ENCODE measurements at places on chromosomes 13 and 19.

DNA sequence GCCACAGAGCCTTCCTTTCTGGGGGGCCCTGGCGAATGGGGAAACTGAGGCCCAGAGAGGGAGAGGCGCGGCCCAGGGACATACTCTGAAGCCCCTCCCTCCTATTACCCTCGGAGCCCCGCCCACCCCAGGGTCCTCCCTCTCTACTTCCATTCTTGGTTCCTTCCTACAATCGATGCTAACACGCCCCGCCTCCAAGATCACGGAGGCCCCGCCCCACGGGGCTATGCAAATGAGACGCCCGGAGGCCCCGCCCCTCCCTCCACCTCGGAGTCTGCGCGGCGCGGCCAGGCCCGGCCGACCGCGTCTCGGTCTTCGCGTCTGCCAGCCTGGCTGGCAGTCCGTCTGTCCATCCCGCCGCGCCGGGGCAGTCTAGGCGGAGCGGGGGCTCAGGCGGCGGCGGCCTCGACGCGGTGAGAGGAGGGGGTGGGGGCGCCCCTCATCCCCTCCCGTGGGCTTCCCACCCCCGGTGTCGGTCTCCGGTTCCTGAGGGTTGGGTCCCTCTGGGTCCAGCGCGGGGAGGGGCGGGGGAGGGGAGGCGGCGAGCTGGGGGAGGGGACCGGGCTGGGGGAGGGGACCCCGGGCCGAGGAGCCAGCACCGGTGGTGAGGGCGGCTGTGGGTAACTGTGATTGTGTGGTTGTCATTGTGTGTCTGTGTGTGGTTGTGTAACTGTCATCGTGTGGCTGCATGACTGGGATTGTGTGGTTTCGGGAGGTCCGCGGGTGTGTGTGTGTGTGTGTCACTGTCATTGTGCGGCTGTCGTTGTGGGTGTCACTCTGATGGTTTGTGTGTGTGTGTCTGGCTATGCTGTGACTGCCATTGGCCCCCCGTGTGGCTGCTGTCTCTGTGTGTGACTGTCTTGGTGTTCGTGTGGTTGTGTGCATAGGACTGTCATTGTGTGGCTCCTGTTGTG, at the start of gene PLPPR2:
TSS of gene PLPPR2 (plus strand) at position 273 of the 914 bp plus-strand sequence. CDS start 2,242 bp downstream, outside the sequence.
- DNase-seq: peak; percentile 66

DNA sequence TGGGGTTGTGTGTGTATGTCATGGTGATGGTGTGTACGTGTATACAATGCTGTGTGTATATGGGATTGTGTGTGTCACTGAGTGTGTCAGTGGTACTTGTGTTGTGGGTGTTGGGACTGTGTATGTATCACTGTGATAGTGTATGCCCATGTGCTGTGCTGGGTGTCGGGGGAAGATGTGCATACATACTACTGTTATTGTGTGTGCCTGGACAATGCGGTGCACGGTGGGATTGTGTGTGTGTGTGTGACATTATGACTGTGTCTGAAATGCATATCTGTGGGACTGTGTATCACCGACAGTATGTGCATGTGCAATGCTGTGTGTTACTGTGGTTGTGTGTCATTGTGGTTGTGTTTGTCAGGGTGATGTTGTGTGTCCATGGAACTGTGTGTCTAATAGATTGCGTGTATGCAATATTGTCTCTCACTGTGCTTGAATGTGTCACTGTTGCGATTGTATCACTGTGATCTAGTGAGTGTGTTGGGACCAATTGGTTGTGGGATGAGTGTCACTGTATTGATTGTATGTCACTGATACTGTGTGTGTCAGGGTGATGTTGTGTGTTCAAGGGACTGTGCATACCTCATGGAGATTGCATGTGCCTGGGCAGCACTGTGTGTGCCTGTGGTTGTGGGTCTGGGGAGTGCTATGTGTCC, 11.0 kb upstream of the BBC3 start:
- DNase-seq: no peak

- DNase-seq: no peak
Observed at GRCh38 chr19:2511570-2511969, 35.6 kb downstream of the GADD45B start.

DNA sequence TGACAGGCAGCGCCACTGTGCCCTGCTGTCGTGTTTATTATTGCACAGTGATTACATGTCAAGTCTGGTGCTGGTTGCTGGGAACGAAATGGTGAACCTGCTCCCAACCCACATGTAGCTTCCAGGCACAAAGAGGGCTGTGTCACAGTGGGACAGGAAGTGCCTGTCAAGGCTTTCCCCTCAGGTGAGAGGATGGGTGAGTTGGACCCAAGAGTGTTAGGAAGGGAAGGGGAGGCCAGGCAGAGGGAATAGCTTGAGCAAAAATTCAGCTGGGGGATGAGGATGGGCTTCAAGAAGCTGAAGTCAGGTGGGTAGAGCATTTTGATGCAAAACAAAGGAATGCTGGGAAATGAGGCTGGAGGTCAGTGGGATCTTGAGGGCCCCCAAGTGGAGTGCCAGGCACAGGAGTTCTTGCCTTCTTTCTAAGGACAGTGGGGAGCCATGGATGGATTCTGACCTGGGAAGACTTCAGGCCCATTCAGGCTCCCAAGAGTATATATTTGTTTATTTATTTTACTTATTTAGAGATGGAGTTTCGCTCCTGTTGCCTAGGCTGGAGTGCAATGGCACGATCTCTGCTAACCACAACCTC, 8.5 kb upstream of the QTRT1 start:
- DNase-seq: no peak

GRCh38 chr13:43583321-43583720, 203.5 kb downstream of the ENOX1 start:
- DNase-seq: no peak

- DNase-seq: no peak
Observed at GRCh38 chr13:35163674-35164073, 221.6 kb downstream of the NBEA start.

GRCh38 chr19:13101590-13102415, 855 bp downstream of the LYL1 start:
- DNase-seq: no peak

DNA sequence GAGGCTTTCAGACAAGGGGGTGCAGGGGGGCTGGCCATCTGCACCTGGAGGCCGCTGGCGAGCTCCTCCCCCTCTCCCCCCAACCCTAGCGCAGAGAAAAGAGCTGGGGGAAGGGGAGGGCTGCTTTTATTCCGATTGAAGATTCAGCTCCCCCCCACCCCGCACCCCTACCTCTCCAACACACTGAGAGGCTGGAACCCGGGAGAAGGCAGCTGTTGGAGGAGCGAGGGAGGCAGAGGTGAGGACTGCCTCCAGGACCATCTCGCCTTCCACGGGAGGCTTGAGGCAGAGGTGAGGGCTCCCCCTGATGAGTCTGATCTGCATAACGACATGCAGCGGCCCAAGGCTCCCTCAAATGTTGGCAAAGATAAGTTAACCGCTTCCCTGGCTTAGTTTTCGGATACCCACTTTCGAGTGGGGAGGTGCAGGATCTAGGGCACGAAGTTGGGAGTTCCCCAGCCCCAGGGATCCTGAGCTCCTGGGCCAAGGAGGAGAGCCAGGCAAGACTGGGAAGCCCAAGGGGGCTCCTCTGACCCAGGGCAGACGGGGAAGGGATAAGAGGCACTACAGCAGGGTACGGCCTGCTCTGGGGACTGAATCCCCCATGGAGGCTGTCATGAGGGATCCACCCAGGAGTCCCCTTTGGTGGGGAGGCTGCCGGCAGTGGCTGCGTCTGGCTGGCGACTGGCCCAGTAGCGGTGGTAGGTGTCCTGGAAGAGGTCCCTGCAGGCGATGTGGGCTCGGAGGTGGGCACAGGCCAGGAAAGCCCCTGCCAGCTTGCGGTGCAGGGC, 1.2 kb upstream of the NUMBL start:
- DNase-seq: peak; percentile 51

DNA sequence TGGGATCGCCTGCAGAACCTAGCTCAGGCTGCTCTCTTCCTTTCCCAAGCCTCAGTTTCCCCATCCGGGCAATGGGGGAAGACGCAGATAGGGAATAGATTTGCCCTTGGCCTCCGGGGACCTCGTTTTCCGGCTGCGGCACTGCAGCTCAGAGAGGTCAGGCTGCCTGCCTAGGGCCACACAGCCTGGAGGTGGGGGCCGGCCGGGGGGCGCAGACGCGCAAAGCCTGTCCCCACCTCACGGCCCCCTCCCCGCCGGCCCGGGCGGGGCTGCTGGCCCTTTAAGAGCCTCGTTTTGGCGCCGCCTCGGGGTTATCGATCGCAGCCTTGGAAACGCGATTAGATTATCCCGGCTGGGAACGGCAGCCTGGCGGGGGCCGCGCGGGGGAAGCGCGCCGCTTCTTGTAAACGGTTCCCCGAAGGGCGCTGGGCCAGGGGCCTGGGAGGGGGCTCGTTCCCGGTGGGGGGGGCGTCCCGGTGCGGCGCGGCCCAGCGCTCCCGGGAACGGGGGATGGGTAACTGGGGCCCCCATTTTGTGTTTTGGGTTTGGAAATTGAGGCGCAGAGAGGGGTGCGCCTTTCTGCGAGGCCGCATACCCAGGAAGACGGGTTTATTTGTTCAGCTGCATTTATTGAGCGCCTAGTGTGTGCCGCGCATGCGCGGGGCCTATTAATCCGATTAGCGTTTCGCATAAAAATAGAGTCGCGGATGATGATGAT, 23.4 kb upstream of the TCF3 start:
- no peak for DNase-seq

DNA sequence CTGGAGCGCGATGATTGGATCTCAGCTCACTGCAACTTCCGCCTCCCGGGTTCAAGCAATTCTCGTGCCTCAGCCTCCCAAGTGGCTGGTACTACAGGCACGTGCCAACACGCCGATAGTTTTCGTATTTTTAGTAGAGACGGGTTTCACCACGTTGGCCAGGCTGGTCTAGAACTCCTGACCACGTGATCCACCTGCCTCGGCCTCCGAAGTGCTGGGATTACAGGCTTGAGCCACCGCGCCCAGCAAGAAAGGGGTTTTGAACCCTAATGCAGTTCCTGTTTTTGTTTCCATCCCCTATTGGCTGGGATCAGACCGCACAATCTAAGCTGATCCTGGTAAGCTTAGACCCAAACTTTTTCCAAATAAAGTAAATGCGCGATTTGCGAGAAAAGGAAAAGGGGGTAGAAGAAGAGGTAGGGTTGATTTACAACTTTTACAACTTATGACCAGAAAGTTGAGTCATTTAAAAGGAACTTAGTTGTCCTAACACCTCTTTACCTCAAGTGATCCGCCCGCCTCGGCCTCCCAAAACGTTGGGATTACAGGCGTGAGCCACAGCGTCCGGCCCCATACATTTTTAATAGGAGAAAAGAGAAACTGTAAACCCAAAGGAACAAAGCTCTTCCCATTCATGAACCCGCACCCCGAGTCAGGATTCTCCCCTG, 764 bp downstream of the ZNF626 start:
- no peak for DNase-seq

DNA sequence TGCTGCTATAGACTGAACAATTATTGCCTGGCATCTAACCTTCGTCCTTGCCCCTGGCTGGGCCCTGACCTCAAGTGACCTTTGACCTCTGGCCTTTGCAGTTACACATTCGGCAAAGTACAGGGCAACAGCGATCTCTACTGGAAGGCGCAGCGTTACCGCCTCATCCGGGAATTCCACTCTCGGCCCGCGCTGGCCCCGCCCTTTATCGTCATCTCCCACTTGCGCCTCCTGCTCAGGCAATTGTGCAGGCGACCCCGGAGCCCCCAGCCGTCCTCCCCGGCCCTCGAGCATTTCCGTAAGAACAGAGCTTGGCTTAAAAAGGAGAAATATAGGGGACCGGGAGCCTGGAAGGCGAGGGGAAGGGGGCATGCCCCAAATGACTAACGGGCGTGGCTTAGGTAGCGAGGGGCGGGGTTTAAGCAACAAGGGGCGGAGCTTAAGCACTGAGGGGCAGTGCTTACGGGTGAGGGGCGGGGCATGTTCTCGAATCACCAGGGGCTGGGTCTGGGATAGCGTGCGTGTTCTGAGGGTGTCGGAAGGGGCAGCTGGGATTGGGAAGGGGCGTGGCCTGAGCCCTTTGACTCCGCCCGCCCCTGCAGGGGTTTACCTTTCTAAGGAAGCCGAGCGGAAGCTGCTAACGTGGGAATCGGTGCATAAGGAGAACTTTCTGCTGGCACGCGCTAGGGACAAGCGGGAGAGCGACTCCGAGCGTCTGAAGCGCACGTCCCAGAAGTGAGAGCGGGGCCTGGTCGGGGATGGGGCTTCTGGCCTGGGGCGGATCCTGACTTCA, 52.7 kb downstream of the TRPM4 start:
- DNase-seq: no peak

- no peak for DNase-seq
Observed at GRCh38 chr13:45545686-45546409, 69.7 kb downstream of the ERICH6B start.

DNA sequence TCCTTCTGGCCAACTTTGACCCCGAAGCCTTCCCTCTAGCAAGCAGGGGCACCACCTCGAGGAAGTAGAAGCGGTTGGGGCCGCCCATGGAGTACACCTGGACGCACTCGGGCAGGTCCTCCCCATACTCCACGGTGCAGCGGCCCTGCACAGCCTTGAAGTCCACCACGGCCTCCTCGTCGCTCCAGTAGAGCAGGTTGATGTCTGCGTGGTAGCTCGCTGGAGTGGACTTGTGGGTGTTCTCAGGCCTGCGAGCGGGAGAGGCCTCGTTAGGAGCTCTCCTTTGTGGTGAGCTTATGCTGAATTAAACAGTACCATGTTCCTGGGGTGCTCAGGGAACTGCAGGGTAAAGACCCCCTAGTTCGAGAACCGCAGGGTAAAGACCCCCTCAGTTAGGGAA, 22.3 kb upstream of the EIF3G start:
- no peak for DNase-seq

DNA sequence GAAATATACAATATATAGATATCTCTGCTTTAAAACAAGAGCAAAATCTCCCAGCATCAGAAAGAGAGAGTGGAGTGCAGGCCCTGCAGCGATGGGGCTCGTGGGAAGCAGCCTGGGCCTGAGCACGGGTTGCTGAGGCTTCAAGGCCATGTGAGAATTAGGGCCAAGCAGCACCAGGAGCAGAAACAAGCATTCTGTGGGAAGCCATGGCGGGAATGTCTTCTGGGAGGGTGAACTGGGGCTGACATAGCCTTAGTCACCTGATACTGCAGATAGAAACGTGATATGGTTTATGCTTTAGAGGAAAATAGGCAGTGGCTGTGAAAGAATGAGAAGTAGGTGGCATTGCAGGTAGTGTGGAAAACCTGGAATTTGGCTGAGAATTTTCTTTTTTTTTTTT, 472.3 kb downstream of the IRS2 start:
- no peak for DNase-seq

- no peak for DNase-seq
Observed at GRCh38 chr13:52644108-52644507, 1.9 kb downstream of the HNRNPA1L2 start.

DNA sequence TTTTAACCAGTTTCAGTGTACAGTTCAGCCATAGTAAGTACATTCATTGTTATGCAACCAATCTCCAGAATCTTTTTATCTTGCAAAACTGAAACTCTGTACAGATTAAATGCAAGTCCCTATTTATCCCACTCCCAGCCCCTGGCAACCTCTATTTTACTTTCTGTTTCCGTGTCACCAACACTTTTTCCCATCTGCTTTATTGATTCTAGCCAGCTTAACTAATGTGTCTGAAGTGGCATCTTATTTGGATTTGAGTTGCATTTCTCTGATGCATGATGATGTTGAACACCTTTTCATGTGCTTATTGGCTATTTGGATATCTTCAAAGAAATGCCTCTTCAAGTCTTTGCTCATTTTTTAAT, 18.9 kb downstream of the SPATA13 start:
- DNase-seq: no peak

- DNase-seq: no peak
Observed at GRCh38 chr13:78606471-78607408, 3.4 kb upstream of the POU4F1 start.

- no peak for DNase-seq
Observed at GRCh38 chr13:59392328-59392727, 771.4 kb downstream of the DIAPH3 start.

GRCh38 chr19:29315556-29316190, 102.7 kb upstream of the UQCRFS1 start:
- no peak for DNase-seq

GRCh38 chr13:111373486-111373885, 53.0 kb downstream of the TEX29 start:
- no peak for DNase-seq
